ENCODE measurements at places on chromosomes 12 and 14.

GRCh38 chr14:90305176-90305601 lies 26.6 kb downstream of the NRDE2 start:
- no peak for DNase-seq

DNA sequence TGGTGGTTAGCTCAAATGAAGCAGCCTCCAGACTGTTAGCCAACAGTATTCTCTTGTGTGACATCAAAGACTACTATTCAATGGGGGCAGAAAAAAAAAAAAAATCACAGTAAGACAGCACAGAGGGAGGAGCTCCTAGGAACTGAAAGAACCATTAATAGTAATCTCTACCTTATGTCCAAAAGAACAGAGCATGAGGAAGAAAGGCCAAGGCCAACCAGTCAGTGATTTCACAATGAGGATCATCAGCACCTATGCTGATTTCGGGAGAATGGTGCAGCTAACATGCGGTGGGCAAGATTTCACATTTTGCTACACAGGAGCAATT lies 66.3 kb upstream of the SOX5 start:
- no peak for DNase-seq

- DNase-seq = no peak
Measured at GRCh38 chr14:104103061-104103445, 17.6 kb downstream of the ASPG start.

GRCh38 chr12:110199339-110200123 lies 75.4 kb downstream of the IFT81 start:
- DNase-seq = no peak

GRCh38 chr14:64800000-64800399 lies 79.7 kb downstream of the SPTB start:
- no peak for DNase-seq

DNA sequence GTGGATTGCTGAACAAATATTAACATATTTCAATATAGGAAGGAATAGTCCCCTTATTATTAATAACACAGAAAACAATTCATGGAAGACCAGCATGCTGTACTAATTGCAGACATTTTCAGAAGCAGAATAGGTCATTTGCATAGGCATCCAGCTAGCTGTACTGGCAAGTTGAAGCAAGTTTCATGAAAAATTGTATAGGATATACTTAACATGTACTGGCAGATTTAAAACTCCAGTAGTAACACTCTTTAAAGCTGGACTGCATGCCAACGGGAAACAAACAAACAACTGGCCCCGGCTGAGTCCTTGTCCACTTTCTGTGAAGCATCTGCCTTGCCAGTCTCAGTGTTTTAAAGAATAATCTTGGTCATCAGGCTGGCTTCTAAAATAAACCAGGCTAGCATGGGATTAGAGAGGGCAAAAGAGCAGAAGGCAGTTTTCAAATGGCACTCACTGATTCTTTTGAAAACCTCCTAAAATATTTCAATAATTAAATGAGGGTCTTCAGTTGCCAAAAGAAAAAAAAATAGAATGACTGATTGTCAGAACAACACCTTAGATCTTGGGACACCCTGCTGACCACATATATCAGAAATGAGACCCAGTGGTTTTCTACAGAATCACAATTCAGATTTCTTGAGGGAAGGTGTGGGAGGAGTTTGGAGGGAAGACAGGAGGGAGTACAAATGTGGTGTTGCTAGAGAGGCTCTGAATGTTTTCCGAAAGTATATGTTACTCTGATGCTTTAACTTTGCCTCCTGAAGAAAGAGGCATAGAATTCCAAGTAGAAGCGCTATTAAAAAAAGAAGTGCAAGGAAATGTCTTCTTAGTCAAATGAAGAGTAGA lies 122.5 kb upstream of the KRAS start:
- no peak for DNase-seq

Measured in activated CD4-positive, alpha-beta T cell treated with anti-CD3 and anti-CD28 coated beads for 1 hour (primary cell).